ENCODE measurements at places on chromosomes 13 and 19. TPM values are rescaled to one million over a fixed set of nuclear protein-coding genes. Genes with fewer than 3 reads are reported as not detected.

DNA sequence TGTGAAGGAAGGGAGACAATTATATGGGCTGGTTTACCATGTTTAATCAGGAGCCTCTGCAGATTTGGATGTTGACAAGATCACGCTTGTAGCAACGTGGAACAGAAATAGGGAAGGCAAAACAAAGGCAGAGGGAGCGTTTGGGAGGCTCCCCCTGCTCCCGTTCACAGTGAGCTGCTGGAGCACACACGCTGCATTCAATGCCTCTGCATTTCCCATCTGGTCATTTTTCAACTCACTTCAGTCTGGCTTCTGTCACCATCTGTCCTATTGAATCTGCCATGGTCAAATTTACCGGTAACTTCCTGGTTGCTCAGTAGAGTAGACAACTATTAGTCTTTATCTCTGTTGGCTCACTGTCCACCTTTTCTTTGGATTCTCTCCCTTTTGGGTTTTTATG, 91.0 kb downstream of the NHLRC3 start:
- no peak for DNase-seq

- DNase-seq = no peak
Measured at GRCh38 chr19:3632739-3633558, 6.4 kb upstream of the CACTIN start.

- DNase-seq = no peak
Measured at GRCh38 chr19:11421371-11422098, 2.4 kb upstream of the RGL3 start.

DNA sequence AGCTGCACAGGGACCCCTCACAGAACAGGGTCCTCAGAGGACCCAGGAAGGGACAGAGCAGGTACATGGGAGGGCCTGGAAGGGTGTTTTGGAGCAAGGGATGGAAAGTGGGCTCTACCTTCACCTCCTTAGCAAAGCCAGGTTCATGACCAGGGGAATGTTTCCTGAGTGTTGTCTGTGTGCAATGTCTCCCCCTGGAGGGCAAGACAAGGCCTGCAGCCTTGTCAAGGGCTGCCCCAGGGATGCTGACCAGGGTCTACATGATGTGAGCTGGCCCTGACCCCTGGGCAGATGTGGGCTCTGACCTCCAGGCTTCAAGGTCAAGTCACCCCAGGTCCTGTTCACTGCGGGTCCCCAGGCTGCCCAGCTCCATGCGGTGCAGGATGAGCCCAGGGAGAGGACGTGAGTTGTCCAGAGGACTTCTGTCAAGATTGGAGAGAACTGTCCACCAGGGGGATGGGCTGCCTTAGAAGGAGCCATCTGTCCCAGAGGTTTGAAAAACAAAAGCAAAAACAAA, 1.0 kb upstream of the CEACAM1 start:
- peak; percentile 71 for DNase-seq

C1QTNF9 gene
- total RNA-seq = 0.11 TPM

FTL gene
- 1,250 TPM for total RNA-seq
